ENCODE measurements at places on chromosomes 1 and 21.

DNA sequence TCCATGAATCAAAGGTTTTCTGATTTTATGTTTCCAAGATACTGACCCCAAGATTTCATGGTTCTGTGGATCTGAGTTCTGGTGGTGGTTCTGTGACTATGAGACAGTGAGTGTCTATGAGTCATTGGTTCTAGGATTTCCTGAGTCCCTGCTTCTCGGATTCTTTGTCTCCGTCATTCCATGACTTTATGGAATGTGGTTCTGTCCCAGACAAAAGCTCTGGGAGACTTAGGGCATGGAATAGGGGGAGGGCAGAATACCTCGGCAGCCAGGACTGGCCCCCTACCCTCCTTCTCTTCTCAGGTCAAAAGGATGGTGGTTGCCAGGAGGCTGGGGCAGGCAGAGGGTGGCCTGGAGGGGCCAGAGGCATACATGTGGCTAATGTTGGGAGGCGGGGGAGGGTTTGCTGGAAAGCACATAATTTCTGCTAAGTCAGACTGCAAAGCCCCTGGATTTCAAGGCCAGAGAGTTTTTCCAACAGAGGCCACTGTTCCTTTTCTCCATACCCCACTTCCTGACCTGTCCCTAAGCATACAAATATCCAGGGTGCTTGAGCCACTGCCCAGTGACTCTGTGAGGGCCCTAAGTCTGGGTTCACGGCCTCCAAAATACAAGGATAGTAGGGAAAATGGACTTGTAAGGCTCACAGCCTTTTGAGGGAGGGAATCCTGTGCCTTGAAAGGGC, 17.2 kb downstream of the CDCP2 start:
- no peak for DNase-seq

- DNase-seq = no peak
Observed at GRCh38 chr1:184258525-184258924, 128.3 kb upstream of the C1orf21 start.

DNA sequence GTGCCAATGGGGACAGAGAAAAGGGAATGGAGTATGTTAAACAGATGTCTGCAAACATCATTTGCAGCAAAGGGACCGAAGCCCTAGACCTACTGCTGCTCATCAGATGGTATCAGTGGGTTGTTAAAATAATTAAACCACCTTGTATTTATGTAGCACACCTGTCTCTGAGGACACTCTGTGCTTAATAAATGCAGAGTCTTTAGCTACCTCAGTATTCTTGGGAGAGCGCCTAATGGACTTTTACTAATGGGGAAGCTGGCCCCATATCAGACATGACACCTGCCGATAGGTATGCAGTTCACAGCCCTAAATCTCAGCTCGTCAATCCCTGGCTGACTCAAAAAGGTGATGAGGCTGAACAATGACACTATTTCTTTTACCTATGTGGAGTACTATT, 54.4 kb downstream of the SYT6 start:
- no peak for DNase-seq

DNA sequence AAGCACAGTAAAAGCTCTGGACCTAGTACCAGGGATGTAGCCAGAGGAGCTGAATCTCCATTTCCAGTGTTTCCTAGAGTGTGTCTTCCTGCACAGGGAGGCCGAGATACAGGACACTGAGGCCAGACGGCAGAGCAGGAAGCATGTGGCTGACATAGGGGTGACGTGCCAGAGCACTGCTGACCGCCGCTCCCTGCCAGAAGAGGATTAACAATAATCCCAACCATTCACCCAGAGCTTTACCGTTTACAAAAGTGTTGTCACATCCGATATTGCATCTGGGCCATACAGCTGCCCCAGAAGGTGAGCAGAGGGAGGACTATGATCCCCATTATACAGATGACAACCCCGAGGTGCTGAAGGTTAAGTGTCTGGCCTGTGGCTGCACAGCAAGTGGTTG, 5.8 kb upstream of the CLDN19 start:
- no peak for DNase-seq

DNA sequence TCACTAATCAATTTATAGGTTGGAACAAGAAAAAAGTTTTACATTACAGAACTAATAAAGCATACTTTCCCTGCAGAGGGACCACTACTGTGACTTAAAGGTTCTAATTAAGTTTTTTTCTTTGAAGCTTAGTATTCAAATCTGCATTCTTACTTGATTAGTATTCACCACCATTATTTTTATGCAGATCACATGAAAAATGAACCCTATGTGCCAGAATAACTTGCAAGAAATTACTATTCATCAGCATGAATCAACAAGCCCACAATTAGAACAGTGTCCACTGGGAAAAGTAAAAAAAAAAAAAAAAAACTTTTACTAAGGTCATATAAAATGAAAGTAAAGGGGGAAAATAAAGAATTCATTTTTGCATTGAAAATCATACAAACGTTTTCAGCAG, 90.8 kb downstream of the SMYD3 start:
- no peak for DNase-seq

DNA sequence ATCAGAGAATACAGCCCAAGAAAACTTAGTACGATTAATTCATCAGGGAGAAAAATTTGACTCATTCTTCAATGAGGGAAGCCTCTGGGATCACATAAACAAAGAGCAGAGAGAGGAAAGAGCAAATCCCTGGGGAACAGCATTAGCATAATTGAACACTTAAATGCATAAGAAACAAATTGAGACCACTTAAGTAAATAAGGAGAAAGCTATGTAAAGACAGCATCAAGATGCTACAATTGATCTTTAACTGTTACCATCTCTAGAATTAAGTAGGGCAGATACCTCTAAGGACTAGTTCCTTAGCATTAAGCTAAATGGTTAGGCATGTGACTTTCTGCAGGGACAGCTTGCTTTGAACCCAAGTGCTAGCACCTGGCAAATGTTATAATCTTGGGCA, 265.1 kb upstream of the NEGR1 start:
- DNase-seq = peak; percentile 58

GRCh38 chr21:25127007-25127406, 480.3 kb downstream of the MRPL39 start:
- DNase-seq = no peak

DNA sequence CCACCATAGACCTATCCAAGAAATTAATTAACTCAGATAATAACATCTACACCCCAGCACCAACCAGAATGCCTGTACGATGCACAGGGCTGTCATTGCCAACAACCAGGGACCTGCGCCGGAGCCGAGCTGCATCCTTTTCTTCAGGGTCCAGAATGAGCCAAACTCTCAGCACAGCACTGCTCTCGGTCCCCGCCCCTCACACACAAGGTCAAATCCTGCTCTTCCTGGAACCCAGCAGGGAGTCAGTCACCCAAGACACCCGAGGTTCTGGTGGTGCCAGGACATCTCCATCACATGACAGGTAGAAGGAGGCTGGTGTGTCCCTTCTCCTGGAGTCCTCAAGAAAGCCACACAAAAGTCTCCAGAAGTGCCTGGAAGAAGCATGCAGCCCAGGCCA, 31.9 kb downstream of the NPHP4 start:
- DNase-seq = no peak

DNA sequence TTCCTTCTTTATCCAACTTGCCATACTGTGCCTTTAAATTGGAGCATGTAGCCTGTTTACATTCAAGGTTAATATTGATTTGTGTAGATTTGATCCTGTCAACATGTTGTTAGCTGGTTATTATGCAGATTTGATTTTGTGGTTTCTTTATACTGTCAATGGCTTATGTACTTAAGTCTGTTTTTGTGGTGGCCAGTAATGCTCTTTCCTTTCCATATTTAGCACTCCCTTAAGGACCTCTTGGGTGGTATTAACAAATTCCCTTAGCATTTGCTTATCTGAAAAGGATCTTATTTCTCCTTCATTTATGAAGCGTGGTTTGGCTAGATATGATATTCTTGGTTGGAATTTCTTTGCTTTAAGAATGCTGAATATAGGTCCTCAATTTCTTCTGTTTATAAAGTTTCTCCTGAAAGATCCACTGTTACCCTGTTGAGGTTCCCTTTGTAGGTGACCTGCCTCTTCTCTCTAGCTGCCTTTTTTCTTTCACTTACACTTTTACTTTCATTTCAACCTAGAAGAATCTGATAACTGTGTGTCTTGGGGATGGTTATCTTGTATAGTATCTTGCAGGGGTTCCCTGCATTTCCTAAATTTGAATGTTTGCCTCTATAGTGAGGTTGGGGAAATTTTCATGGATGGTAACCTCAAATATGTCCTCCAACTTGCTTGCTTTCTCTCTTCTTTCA, 86.9 kb upstream of the NEGR1 start:
- DNase-seq = no peak

- DNase-seq = no peak
Observed at GRCh38 chr1:13586001-13586400, 2.4 kb downstream of the PDPN start.

DNA sequence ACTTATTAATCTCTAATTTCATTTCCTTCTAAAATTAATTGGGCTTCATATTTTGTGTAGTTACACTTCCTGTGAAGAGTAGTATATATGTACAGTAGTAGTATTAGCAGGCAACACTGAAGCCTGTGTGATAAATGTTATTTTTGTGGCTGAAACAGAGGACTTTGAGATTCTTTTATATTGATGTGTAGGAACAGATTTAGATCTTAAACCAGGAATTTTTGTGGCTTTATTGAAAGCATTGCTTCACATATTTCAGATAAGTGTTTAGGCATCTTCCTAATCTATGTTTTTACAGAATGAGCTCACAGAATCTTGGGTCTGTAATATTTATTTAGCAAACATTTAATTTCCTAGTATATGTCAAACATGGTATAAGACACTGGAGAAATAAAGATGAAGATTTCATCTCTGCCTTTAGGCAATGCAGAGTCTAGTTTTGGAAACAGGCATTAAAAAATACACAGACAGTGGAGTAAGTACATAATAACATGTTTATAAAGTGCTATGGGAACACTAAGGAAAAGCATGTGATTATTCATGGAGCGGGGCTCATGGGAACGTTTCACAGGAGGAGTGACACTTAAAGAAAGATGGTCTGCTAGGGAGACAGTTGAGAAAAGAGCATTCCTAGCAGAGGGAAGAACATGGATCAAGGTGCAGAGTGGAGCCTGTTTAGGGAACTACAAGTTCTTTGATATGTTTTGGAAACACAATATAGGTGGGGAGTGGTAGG, 52.7 kb downstream of the MIGA1 start:
- no peak for DNase-seq

- no peak for DNase-seq
Observed at GRCh38 chr1:44642255-44642654, 32.0 kb downstream of the TMEM53 start.

DNA sequence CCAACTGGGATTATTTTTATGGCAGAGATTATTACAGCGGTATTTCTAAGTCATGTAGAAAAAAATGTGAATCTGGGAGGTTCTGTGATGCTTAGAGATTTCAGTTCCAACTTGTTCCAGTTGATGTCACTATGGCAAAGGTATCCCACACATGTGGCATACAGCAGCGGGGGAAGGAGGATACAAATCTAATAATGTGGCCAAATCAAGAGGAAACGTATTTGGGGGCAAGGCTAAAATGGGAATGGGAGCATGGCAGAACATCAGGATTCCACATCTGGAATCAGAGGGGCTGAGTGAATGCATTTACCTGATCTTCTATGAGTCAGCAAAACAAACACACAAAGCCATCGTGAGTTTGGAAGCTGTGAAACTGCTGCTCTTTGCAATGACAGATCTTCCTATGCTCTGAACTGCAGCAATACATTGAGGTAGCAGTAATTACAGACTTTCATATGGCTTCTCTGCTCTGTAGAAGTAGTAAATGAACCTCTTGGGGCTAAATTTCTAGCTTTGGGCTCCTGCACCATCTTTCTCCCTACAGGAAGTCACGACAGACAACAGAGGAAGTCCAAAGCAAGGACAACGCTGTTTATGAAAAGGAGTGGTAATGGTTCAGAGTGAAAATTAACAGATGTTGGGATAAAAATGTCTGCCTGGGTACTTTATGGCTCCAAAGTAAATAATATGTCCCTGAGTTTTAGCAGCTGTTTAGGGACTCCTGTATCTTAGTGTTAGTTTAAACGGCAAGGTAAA, 55.5 kb downstream of the GABPA start:
- no peak for DNase-seq

GRCh38 chr1:44806704-44807363, at the start of gene DYNLT4:
DYNLT4 (minus strand) TSS chr1:44807351; CDS start chr1:44806668, 683 bp downstream.
- no peak for DNase-seq

- DNase-seq = no peak
Observed at GRCh38 chr1:9558946-9559545, 19.8 kb downstream of the SLC25A33 start.

DNA sequence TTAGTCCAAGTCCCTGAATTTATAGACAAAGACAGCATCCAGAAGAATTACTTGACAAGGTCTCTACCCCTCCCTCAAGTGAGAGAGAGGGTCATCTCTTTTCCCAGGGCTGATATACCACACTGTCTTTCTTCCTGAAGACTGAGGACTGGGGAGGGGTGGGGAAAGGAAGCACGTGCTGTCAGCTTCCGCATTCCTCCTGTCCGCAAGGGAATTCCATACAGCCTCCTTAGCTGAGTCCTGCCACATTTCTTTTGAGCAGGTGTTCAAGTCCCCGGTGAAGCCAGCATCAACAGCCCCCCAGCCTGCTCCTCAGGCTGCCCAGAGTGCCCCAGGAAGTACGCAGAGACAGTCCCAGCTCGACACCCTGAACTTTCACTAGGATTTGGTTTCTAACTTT, 34.2 kb downstream of the PCAT6 start:
- DNase-seq = no peak

DNA sequence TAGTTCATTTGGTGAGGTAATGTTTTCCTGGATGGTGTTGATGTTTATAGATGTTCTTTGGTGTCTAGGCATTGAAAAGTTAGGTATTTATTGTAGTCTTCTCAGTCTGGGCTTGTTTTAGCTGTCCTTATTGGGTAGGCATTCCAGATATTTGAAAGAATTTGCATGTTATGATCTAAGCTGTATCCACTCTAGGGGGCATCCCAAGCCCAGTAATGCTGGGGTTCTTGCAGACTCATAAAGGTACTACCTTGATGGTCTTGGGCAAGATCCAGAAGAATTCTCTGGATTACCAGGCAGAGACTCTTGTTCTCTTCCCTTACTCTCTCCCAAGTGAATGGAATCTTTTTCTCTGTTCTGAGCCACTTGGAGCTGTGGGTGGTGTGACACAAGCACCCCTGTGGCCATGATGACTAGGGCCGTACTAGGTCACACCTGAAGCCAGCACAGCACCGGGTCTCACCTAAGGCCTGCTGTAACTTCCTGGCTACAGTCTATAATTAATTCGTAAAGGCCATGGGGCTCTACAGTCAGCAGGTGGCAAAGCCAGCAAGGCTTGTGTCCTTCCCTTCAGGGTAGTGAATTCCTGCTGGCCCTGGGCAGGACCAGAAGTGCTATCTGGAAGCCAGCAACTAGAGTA, 74.8 kb upstream of the PDE4B start:
- DNase-seq = no peak

GRCh38 chr1:62240651-62241370, 46.2 kb downstream of the L1TD1 start:
- no peak for DNase-seq

DNA sequence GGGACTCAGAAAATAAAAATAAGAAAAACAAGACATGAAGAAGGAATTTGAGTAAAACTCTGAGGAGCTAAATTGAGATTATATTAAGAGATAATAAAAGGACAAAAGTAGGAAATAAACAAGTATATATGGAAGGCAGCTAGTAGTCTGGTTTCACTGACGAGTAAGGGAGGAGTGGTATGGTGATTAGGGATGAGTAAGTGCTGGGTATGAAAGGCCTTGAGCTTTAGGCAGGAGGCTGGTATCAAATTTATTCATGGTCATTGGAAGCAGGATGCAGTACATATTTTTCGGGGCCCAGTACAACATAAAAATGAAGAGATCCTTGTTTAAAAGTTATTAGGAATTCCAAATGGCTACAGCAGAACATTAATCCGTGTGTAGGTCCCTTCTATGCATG, 789.7 kb upstream of the PRMT6 start:
- no peak for DNase-seq
